ENCODE measurements at places on chromosomes 2 and 18.

- DNase-seq: no peak
Observed at GRCh38 chr2:199197448-199197847, 260.3 kb downstream of the SATB2 start.

DNA sequence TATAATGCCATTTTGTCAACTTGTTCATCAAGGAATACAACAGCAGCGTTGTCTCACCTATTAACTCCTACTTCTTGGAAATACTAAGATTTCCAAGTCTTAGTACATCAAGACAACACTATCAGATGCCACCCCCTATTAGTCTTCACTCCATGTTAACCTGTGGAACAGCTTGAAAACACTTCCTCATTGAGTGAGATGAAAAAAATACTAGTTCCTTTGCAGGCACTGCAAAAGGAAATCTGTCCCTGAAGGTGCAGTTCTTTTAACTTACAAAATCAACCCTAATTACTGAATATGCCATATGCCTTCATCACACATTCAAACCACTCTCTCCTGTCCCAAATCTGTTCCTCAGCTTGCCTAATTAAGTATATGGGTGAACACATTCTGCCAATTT is 4.0 kb downstream of the CWC22 start:
- DNase-seq: no peak

DNA sequence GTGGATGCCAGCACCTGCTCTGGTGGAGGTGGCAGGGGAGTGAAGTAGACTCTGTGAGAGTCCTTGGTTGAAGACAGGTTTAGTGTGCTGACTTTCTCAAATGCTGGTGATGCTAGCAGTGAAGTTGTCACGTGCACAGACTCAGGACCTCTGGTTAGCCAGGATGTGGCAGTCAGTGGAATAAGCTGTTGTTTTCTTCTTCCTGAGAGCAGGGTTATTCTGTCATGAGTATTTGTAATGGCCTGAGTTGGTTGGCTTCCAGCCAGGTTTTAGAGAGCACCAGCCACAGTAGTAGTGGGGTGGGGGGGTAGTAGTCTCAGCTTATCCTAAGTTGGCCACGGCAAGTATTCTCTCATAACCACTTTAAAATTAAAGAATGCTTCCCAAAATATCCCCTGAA is 238.5 kb upstream of the FBXO11 start:
- no peak for DNase-seq

- no peak for DNase-seq
Observed at GRCh38 chr18:12884406-12885323, 628 bp upstream of the PTPN2 start.

GRCh38 chr2:106107509-106108131 is 86.5 kb downstream of the UXS1 start:
- DNase-seq: no peak

GRCh38 chr2:71689393-71689792 is 236.0 kb downstream of the DYSF start:
- peak; percentile 9 for DNase-seq

DNA sequence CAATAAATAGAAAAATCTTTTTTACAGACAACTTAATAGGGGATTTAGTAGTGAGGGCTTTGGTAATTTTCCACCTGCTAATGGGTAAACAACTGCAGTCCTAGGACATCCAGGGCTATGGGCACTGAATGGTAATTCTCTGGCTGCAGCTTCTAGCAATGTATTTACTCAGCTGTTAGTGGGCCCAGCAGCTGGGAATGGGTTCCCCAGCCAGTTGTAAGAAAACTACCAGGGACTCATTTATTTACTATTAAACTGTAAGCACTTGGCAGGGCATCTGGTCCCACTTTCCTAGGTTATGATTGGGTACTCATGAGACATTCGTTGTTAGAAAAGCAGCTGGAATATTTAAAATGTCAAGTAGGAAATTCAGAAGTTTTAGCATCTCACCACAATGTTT is 363.8 kb upstream of the TRIB2 start:
- no peak for DNase-seq

GRCh38 chr2:24935145-24935544 is 15.1 kb upstream of the ADCY3 start:
- DNase-seq: no peak

GRCh38 chr2:45241061-45241561 is 231.9 kb upstream of the SIX2 start:
- no peak for DNase-seq

- no peak for DNase-seq
Observed at GRCh38 chr2:233707940-233708644, 4.6 kb upstream of the UGT1A5 start.

GRCh38 chr18:57080479-57080878 is 66.4 kb upstream of the BOD1L2 start:
- DNase-seq: no peak

DNA sequence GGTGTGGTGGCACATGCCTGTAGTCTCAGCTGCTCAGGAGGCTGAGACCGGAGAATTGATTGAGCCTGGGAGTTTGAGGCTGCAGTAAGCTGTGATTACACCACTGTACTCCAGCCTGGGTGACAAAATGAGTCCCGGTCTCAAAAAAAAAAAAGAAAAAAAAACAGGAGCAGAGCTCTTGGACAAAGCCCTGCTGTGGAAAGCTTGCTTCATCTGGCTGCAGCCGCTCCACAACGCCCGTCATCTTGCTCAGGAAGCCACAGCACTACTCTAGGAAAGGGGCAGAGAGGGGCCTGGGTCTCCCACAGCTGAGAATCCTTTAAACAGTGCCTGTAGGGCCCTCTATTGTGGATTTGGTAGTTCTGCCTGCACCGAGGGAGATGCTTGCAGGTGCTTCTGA is 11.0 kb downstream of the ATG4B start:
- no peak for DNase-seq

DNA sequence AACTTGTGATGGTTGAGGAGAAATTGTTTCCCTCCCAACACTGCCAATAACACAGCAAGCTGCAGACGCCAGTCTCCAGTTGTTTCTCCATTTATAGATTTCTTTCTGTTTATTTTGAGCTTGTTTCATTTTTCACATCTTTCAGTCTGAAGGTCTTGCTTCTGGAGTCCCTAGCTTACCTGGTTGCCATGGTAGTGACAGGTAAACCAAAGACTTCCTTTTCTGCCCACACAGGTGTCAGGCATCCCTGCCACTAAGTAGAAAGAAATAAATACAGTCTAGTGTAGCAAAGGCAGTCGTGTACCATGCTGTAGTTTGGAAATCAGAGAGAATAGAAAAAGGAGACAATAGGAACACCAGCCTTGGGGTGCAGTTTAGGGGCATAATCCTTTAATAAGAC is 82.8 kb downstream of the MARCHF4 start:
- DNase-seq: no peak

- DNase-seq: no peak
Observed at GRCh38 chr2:70656421-70657010, 102.9 kb upstream of the TGFA start.

DNA sequence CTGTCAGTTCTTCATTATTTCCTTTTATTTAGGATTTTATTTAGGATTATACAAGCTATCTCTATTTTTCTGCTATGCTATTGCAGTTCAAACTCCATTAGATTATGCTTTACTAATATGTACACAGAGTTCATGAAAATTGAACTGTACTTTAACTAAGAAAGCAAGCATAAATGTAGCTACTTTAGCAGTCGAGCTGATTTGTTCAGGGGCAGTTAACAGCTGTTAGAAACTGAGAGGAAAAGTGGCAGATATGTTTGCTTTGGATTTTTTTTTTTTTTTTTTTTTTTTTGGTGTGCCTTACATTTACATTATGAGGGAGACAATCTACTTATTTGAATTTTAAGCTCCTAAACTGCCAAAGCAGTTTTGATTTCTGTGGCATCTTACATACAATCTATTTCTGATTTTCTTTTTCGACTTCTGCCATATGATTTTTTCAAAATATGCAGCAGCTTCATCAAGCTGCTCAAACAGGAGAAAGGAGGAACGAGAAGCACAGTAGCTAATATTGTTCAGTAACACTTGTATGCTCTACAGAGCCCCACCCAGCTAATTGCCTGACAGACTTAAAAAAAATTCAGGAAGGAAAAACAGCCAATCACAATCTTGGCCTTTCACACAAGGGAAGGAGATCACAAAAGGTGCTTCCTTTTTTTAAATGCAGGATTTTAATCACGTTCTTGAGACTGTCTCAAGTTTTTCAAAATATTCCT is 233.4 kb upstream of the SIX3 start:
- no peak for DNase-seq

DNA sequence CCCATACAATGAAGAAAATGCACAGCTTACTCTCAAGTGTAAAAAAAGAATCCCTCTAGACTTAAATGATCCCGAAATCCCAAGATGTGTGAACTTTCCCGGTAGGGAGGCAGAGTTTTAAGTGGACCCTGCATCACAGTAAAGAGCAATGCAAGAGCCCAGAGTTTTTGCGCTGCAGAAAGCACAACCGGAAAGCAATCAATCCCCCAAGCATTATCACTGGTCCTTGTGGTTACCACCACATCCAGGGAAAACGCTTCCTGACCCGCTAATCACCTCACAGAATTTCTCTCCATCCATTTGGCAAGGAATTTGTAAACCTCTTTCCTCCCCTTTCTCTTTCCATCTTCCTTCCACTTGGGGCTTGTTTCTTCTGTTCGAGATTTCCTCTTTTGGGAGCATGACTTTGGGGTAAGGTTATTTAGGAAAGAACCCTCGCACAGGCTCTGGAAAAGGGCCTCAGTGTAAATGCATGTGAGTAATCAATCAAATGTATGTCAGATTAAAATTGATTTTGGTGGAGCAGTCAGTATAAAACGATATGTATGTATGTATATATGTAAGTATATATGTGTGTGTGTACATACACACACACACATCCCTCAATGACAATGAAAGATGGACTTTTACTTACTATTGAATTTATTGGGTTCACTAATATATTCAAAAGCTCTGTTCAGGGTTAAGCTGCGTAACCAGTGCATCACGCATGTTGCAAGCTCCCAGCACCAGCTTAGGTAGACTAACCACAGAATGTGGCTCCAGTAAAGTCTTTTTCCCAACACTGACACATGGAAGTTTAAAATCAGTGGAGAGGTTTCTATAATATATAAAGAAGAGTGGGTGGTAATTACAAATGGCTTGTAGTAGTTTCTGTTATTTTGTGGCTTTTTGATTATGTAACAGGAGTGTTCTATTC is 1.6 kb downstream of the PLCL1 start:
- DNase-seq: no peak

- DNase-seq: no peak
Observed at GRCh38 chr2:235960716-235961640, 207.2 kb downstream of the GBX2 start.

DNA sequence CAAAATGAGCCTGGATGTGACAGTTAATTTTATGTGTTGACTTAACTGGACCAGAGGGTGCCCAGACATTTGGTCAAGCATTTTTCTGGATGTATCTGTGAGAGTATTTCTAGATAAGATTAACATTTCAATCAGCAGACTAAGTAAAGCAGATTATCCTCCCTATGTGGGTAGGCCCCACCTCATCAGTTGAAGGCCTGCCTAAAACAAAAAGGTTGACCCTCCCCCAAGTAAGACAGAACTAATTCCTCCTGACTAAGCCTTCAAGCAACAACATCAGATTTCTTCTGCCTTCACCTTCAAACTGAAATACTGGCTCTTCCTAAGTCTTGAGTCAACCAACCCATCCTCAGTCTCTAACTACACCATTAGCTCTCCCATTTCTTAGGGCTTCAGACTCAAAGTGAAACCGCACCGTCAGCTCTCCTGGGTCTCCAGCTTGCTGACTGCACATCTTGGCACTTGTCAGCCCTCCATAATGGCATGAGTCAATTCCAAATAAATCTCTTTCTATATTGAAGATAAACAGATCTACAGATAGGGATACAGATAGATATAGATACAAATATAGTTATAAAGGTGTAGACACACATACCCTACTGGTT is 47.9 kb downstream of the MEMO1 start:
- no peak for DNase-seq

- DNase-seq: no peak
Observed at GRCh38 chr2:179049203-179049545, 763 bp downstream of the CCDC141 start.

- DNase-seq: peak; percentile 60
Observed at GRCh38 chr2:156319811-156320485, 12.6 kb downstream of the NR4A2 start.

DNA sequence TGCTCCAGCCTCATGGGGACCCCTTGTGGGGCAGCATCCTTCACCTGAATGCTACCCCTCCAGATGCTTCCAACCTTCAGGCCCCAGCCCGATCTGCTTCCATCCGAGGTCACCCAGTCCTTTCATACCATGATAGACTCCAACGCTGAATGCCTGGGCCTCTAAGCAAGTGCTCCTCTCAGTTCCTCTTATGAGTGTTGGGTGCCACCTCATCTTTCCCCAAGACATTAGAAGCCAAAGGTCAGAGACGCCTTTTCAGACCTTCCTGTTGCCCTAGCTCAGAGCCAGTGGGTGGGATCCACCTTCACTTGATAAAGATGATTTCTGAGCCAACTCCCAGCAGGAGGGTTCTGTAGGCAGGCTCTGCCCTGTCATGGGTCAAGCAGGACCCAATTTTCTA is 174.5 kb upstream of the MGAT5 start:
- DNase-seq: no peak

DNA sequence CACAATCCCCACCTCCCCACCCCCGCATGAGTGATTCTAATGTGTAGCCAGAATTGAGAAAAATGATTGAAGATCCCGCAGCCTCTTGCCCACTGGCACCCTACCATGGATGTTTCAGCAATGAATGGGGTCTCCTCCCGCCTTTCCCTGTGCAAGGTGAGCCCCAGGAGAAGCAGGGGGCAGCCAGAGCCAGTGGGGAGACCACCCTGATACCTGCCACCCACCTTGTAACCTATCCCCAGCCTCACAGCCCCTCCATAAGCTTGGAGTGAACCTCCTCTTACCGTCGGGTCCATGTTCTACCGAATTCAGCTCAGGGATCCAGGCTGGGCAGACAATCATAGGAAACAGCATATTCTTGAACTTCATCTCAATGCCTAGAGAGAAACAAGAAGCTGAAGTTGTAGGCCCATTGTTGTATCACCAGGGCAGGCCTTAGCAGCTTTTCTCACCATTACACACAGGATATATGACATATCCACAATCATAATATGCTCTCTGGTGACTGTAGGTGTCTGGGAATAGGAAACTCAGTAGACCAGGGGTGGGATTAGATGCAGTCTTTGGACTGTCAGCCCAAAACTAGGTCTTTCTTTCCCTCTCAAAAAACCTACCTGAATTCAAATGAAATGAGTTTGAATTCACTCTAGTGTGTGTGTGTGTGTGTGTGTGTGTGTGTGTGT is 30.9 kb downstream of the XDH start:
- DNase-seq: no peak

DNA sequence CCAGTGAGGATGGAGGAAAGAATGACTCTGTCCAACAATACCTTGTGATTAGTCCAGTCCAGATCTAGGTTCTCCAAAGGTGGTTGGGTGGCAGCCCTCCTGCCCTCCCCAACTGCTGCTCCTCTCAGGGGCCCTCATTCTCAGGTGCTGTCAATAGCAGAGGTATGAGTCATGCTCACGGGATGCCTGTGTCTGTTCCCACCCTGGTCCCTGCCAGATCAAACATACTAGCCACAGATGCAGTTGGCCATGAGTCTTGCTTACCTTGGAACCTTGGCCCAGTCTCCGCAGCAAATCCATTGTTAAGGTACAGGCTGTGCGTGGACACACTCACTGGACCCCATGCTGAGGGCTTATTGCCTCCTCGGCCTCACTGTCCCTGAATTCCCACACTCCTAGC is 24.9 kb upstream of the RPIA start:
- DNase-seq: no peak
